Fibroblast of gingiva (primary cell): ENCODE measurements at places on chromosomes 2 and 18.

GRCh38 chr2:140786585-140786984, 1344.2 kb downstream of the LRP1B start:
- DNase-seq: no peak

DNA sequence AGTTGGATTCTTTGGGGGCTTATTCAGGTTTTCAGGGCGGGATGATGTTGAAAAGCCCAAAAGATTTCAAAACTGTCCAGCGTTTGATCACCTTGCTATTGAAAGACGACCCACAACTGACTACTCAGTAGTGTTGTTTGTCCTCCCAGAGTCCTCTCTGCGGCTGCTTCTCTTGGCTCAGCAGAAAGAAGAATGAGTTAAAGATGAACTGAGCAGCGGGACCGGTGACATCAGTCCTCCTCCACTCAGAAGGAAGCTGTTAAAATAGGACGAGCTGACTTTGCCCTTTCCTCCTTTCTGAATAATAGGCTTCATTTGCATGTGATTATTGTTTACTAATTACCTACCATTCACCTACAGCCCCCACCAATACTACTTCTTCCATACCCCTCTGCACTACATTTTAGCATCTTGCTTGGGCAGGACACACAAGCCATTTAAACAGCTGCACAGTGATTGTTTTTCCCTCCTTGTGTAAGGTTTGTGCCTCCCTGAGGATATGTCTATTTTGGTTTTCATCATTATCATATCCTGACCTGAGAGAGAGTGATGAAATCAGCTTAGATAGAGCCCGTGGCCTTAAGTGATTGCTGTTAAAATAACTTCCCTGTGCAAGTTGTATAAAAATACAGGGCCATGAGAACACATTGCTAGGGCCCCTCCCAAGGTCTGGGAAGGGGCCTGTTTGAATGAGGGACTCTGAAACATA, 261.8 kb downstream of the FHOD3 start:
- DNase-seq: no peak

- no peak for DNase-seq
Observed at GRCh38 chr2:67208887-67209500, 188.1 kb upstream of the ETAA1 start.

GRCh38 chr2:65634304-65634703, 201.9 kb upstream of the SPRED2 start:
- DNase-seq: no peak

GRCh38 chr2:165407466-165407865, 62.0 kb upstream of the CSRNP3 start:
- DNase-seq: no peak

GRCh38 chr2:159557437-159558034, 58.8 kb downstream of the BAZ2B start:
- peak; percentile 2 for DNase-seq

DNA sequence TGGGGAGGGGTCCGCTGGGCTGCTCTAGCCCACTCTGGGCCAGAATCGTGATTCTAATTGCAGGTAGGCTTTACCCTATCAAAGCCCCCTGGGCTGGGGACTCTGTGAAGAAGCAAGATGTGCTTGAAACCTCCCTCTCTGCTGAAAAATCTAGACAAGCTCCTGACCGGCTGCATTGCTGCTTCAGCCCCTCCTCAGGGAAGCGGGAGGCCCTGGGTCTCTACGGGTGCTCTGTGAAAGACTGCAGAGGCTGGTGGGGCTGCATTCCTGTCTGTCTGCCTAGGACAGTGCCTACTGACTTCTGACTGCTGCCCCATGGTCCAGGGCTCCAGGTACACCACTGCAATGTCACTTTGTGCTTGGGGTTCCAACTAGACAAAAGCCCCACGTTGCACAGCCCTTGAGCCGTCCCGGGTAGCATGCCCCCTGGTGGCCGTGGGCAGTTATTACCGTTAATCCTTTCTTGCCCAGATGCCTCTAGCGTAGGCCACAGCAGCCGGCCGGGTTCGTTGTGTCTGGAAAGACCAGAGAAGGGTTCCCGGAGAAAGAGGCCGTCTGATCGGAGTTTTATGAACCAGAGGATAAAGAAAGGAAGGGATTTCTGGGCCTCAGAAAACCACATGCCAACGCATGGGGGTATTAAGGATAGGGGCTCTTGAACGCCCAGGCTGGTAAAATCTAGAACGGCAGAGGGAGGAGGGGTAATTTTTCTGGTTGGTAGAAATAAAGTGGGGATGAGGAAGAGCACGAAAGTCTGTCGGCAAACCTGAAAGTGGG, 15.9 kb upstream of the C1QL2 start:
- no peak for DNase-seq

DNA sequence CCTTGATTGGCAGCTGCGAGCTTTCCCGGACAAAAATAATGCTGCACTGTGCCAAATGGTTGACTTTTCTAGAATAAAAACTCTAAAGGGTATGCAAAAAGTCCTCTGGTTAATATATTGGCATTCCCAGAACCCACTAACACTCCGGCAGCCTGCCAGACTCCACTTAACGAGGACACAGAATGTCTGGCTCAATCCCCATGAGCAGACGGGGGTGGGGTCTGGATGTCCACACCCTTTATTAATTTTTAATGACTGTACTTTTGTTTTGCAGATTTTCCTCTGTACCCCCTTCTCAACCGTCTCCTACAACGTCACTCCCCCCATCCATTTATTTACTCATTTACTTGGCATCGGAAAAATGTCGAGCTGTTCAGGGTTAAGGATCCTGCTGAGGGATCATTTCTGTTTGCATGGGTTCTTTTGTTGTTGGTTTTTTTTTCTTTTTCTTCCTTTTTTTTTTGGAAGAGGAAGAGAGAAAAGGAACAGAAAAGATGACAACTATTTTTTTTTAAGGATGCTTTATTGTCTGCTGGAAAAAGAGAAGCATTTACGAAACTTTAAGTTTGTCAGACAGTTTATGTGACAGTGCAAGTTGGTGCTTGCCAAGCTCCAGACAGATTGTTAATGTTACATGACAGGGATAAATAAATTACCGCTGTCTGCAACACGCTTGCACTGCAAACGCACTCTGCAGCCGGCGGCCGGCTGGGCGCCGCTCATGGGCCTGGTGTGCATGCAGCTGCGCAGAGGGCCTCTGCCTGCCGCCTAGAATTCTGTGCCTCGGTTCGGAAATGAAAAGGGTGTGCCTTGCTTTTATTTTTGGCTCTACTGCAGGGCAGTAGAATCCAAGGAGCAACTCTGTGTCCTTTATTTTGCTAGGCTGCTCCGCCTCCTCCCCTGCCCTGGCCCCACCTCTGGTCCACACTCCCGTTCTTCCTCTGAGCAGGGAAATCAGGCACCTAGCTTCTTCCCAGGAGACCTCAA, 3.6 kb downstream of the LDLRAD4 start:
- DNase-seq: peak; percentile 37

DNA sequence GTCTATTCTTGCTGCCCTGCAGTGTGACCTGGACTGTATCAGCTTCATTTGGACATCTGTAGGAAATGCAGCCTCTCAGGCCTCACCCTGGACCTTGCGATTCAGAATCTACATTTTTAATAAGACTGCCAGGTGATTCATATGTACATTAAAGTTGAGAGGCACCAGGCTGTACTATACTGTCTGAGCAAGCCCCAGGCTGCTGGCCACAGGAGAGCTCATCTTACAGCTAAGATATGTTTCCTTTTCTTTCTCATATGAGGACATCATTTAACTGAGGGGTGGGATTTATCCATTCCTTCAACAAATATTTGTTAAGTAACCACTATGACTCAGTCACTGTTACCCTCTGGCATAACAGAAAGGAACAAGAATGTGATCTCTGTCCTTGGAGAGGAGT, 78.2 kb upstream of the GCFC2 start:
- DNase-seq: no peak
